ENCODE measurements at places on chromosomes 2 and 18.

DNA sequence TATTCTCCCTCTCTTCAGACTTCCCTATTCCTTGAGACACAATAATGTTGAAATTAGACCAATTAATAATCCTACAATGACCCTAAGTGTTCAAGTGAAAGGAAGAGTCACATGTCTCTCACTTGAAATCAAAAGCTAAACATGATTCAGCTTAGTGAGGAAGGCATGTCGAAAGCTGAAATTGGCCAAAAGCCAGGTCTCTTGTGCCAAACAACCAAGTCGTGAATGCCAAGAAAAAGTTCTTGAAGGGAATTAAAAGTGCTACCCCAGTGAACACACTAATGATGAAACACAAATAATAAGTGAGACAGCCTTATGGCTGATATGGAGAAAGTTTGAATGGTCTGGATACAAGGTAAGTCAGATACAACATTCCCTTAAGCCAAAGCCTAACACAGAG is 115.4 kb downstream of the PXDN start:
- no peak for DNase-seq
- no peak overlapping the region for H3K4me3 ChIP-seq
- no peaks in the 10 kb centered on the region for H3K36me3 ChIP-seq
- no peaks in the 10 kb centered on the region for H3K4me1 ChIP-seq

- no peaks in the 10 kb centered on the region for H3K36me3 ChIP-seq
- no peak overlapping the region for H3K27ac ChIP-seq
- no peak for DNase-seq
- H3K4me3 ChIP-seq: no peak overlapping the region
- H3K27me3 ChIP-seq: peaks cover 8% of the 10 kb centered on the region
Observed at GRCh38 chr2:234770715-234771141, 181.1 kb upstream of the SH3BP4 start.

DNA sequence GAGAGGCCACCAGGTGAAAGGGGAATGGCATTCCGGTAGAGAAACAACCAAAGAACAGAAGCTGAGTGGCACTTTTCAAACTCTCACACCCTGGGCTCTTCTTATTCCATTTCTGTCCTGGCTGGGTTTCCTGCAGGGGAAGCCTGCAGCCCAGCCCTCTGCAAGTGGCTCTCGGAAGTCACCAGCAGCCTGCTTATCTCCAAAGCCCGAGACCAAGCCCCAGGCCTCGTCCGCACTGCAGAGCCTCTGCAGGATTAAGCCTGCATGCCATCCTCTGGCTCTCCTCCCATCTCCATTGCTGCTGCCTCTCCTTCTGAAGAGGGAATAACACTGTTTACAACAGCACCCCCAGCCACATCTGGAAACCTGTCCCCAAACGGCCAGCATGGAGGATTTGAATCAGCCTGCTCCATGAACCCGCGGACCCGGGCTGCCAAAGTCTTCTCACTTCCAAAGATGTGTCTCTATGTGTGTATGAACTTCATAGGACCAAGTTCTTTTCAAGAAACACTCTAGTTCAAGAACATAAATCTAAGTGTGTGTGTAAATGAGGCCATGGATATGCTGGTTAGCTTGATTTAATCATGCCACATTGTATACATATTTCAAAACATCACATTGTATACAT is 54.2 kb downstream of the DIPK1C start:
- H3K27ac ChIP-seq: no peak overlapping the region
- no peak for DNase-seq
- H3K4me1 ChIP-seq: peaks cover 8% of the 10 kb centered on the region
- H3K27me3 ChIP-seq: no peaks in the 10 kb centered on the region
- no peaks in the 10 kb centered on the region for H3K36me3 ChIP-seq
- H3K4me3 ChIP-seq: no peak overlapping the region

DNA sequence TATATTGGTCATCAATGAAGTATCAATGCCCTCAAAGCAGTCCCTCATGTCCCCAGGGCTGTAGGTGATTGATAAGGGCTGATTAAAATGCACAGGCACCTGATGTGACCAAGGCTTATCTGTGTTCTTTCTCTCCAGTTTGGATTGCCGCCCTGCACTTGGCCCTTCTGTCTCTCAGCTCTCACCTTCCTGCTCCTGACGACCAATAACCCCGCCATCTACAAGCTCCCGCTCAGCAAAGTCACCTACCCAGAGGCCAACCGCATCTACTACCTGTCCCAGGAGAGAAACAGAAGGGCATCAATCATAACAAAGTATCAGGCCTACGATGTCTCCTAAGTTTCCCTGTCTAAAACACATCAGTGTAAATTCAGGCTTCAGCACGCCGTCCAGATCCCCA is 41.8 kb upstream of the SLC14A1 start:
- H3K4me1 ChIP-seq: peaks cover 46% of the 10 kb centered on the region
- H3K27me3 ChIP-seq: no peaks in the 10 kb centered on the region
- H3K27ac ChIP-seq: no peak overlapping the region
- H3K4me3 ChIP-seq: no peak overlapping the region

GRCh38 chr2:62054916-62055450 is 140.9 kb upstream of the B3GNT2 start:
- DNase-seq: no peak
- no peaks in the 10 kb centered on the region for H3K27me3 ChIP-seq
- no peaks in the 10 kb centered on the region for H3K4me1 ChIP-seq
- no peak overlapping the region for H3K4me3 ChIP-seq
- no peaks in the 10 kb centered on the region for H3K36me3 ChIP-seq
- H3K27ac ChIP-seq: no peak overlapping the region

GRCh38 chr2:222568865-222569264 is 87.0 kb downstream of the FARSB start:
- no peak overlapping the region for H3K4me3 ChIP-seq
- no peak for DNase-seq
- no peaks in the 10 kb centered on the region for H3K27me3 ChIP-seq
- H3K4me1 ChIP-seq: no peaks in the 10 kb centered on the region
- peaks cover 16% of the 10 kb centered on the region for H3K36me3 ChIP-seq

DNA sequence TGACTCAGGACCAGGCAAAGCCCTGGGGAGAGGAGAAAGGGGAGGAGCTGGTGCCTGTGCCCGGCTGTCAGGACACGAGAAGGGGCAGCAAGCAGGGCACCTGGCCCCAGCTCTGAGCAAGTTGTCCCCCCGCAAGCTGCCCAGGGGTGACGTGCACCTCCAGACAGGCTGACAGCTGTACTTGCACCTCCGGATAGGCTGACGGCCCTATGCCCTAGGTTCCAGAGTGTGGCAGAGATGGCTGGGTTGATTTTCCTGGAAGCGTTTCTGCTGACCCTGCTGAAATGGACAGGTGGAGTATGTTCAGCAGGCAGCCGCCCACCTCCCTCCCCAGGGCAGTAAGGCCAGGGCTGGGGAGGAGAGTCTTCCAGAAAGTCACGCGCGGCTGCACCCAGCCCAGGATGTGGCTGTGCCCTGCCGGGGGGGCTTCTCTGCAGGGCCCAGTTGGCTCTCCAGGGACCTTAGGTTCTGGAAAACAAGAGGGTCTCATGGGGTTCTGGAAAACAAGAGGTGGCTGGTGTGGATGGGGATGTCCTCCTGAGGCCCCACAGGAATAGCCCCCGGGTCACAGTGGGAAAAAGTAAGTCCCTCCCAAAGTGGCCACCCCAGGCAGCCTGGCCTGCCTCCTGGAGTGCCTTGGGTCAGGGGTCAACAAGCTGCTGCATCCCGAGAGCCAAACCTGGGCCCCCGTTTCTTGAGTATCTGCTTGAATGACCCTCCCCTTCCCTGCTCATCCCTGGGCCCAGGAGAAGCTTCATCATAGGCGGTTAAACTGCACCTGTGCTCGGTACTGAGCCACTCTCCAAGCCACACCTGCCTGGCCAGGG is 71.4 kb upstream of the OTOS start:
- no peaks in the 10 kb centered on the region for H3K4me1 ChIP-seq
- DNase-seq: no peak
- no peaks in the 10 kb centered on the region for H3K27me3 ChIP-seq
- no peak overlapping the region for H3K27ac ChIP-seq
- no peaks in the 10 kb centered on the region for H3K36me3 ChIP-seq
- no peak overlapping the region for H3K4me3 ChIP-seq

DNA sequence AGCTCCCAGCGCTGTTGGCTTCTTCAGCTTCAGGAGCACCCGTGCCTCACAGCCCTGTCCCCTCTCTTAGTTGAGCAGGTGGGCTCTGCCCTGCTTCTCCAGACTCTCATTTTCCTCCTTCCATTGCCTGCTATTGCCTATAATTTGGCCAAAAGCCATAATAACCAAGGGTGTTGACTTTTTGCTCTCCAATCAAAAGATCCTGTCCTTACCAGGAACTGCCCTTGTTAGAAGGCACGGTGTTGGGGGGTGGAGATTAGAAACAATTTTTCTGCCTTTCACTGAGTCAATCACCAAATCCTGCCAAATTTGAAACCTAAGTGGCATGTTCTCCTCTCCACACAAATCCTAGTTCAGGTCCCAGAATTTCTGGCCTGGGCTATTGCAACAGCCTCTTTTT is 16.7 kb upstream of the PDIA6 start:
- peaks cover 6% of the 10 kb centered on the region for H3K4me1 ChIP-seq
- H3K36me3 ChIP-seq: no peaks in the 10 kb centered on the region
- no peak overlapping the region for H3K27ac ChIP-seq
- H3K27me3 ChIP-seq: peaks cover 11% of the 10 kb centered on the region

DNA sequence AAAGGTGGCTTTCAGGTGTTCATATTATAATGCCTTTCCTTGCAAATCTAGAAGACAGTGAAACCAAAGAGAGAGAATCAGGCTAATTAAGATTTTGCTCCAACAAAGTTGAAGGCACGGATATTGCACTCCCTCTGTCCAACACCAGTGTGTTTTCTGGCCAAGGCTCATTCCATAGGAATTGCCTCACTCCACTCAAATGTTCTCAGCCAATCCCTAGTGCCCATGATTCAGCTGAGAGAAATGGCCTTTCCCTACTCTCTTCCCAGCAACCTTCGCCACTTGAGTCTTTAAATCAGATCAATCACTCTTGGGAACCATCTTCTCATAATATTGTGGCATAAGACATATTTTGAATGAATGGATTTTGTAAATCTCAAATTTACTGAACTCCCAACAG is 768.2 kb upstream of the ACVR2A start:
- H3K36me3 ChIP-seq: no peaks in the 10 kb centered on the region
- no peaks in the 10 kb centered on the region for H3K27me3 ChIP-seq
- no peaks in the 10 kb centered on the region for H3K4me1 ChIP-seq
- H3K4me3 ChIP-seq: no peak overlapping the region
- no peak for DNase-seq
- H3K27ac ChIP-seq: no peak overlapping the region

DNA sequence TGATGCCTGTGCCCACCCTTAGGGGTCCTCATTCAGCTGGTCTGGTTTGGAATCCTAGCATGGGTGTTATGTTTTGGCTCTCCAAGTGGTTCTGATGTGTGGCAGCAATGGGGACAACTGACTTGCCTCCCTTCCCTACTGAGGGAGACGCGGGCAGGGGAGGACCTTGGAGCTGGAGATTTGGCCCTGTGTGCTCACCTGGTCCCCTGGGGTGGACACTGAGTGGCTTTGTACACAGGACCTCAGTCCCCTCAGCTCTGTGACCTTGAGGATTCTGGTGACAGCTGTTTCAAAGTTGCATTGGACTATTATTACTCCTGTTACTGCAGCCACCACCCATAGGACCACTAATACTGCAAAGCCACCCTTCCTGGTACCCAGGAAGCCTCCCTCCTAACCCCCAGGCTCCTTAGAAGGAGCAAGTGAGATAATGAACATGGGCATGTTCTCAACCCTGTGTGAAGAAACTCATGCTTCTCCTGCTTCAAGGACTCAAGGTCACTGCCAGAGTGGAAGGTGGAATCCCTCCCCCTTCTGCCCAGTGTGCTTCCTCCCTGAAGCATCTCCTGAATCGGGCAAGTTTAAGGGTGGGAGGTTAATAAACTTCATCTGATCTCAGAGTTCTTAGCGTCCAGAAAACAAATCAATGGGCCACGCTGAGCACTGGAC is 26.5 kb downstream of the TMEM182 start:
- no peaks in the 10 kb centered on the region for H3K4me1 ChIP-seq
- no peak overlapping the region for H3K4me3 ChIP-seq
- no peaks in the 10 kb centered on the region for H3K36me3 ChIP-seq
- H3K27me3 ChIP-seq: no peaks in the 10 kb centered on the region
- H3K27ac ChIP-seq: no peak overlapping the region

DNA sequence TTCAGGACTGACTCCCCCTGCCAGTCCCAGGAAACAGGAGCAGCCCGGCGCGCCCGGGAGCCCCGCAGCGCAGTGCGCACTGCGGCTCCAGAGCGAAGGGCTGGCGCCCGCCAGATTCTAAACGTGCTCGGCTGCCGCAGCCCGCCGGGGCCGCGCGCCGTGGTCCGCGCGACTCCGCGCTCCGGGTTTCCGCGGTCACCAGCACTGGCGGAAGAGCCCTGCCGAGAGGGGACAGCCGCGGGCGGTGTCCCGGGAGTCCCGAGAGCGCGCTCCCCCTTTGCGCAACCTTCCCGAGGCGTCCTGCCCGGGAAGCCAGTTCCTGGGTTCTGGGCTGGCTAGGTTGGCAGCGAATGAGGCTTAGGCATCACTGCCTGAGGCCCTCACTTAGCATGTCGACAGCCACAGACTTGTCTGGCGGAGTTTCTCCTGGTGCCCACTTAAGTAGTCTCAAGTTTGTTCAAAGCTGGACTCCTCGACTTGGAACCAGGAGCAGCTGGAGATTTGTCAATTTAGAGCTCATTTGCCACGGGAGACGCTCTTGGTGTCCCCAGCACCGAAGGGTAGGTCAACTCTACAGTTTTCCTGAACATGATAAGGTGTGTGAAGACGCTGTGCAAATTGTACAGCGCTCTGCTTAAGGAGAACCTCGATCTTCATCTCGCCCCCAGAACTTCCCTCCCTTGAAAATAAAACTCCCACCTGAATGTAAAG is 1.5 kb upstream of the VSNL1 start:
- no peaks in the 10 kb centered on the region for H3K4me1 ChIP-seq
- peaks cover 38% of the 10 kb centered on the region for H3K27me3 ChIP-seq
- no peak for DNase-seq
- H3K27ac ChIP-seq: no peak overlapping the region
- no peaks in the 10 kb centered on the region for H3K36me3 ChIP-seq
- no peak overlapping the region for H3K4me3 ChIP-seq

GRCh38 chr2:61320181-61320580 is 150.7 kb downstream of the USP34 start:
- no peak overlapping the region for H3K4me3 ChIP-seq
- no peak for DNase-seq
- H3K27ac ChIP-seq: no peak overlapping the region
- H3K4me1 ChIP-seq: no peaks in the 10 kb centered on the region
- peaks cover 51% of the 10 kb centered on the region for H3K36me3 ChIP-seq

DNA sequence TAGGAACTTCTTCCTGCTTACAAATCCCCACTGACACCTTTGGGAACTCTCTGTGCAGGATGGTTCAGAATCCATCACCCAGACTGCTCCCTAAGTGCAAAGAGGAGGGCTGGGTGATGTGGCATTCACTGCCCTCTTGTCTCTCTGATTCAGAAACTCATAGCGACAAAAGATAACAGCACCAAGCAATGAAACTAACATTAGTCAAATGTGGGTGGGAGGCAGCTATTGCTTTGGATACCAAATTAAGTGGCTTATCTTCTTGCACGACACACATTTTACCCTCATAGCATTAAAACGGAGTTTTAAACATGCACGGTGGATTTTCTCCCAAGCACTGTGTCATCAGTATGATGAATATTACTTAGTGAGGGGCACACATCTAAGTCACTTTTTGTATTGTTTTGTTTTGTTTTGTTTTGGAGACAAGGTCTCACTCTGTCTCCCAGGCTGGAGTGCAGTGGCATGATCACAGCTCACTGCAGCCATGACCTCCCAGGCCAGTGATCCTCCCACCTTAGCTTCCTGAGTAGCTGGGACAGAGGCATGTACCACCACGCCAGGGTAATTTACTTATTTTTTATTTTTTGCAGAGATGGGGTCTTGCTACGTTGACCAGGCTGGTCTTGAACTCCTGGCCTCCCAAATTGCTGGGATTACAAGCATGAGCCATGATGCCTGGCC is 40.9 kb upstream of the NEB start:
- DNase-seq: no peak
- no peak overlapping the region for H3K27ac ChIP-seq
- H3K4me1 ChIP-seq: no peaks in the 10 kb centered on the region
- H3K4me3 ChIP-seq: no peak overlapping the region
- H3K36me3 ChIP-seq: no peaks in the 10 kb centered on the region
- H3K27me3 ChIP-seq: no peaks in the 10 kb centered on the region
